T-cell (primary cell): ENCODE measurements at places on chromosomes 16 and 17. TPM values are rescaled to one million over a fixed set of nuclear protein-coding genes. Genes with fewer than 3 reads are reported as not detected.

The SYNGR3 gene
- total RNA-seq: 1.1 TPM

The HEATR9 gene
- total RNA-seq: 1.5 TPM

The TPSG1 gene
- total RNA-seq: not detected

The PIK3R5 gene
- 118 TPM for total RNA-seq

The CSH2 gene
- not detected for total RNA-seq

The TMC7 gene
- total RNA-seq: 0.13 TPM

The TLCD1 gene
- total RNA-seq: 1.8 TPM

The CSH1 gene
- total RNA-seq: not detected

The APOH gene
- total RNA-seq: not detected

The SPAG5 gene
- 8.6 TPM for total RNA-seq

The ATP2C2 gene
- total RNA-seq: not detected

- no peak for DNase-seq
These were observed 49.9 kb upstream of the SREBF1 start for GRCh38 chr17:17886726-17887125.

DNA sequence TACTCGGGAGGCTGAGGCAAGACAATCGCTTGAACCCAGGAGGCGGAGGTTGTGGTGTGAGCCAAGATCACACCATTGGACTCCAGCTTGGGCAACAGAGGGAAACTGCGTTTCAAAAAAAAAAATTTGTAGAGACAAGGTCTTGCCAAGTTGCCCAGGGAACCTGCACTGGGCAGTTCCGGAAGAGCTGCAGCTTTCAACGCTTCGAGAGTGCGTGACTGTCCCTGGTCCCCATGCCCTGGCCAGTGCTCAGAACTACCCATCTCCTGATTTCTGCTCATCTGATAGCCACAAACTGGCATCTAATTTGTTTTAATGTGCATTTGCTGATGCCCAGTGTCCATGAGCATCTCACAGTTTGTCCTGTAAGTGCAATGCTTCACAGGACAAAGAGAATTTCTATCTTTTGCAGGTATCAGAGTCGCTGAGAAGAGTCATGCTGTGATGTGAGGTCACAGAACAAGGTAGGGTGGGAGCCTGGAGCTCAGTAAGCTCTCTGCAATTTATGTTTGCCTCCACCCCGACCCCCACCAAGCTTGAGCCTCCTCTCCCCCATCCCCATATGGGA, 3.9 kb downstream of the ACTG1 start:
- no peak for DNase-seq

DNA sequence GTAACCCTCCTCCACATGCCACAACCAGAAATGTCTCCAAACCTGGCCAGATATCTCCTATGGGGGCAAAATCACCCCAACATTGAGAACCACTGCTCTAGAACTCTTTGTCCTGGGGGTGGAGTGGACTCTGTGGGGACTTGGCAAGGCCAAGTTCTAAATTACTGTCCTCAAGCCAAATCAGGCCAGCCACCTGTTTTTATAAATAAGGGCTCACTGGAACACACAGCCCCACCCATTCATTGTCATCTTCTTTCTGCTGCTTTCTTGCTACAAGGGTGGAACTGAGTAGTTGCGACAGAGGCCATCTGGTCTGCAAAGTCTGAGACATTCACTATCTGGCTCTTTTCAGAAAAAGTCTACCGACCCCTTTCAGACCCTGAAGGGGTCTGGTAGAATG, 26.8 kb upstream of the TMEM220 start:
- DNase-seq: no peak

DNA sequence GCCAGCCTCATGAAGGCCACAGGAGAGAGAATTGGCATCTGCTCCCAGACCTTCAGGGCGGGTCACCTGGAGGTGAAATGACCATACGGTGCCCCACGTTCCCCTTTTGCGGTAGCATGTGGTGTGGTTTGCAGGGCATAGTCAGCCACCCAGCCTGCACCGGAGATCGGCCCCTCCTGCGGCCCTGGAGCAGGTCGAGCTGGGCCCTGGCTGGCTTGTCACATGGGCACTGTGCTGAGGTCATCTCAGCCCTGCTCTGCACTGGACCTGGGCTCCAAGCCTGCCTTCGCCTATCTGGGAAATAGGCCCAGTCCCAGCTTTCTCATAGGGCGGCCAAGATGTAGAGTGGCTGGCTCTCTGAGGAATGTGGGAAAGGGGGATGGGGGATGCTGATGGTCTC, 16.2 kb downstream of the GSE1 start:
- no peak for DNase-seq

DNA sequence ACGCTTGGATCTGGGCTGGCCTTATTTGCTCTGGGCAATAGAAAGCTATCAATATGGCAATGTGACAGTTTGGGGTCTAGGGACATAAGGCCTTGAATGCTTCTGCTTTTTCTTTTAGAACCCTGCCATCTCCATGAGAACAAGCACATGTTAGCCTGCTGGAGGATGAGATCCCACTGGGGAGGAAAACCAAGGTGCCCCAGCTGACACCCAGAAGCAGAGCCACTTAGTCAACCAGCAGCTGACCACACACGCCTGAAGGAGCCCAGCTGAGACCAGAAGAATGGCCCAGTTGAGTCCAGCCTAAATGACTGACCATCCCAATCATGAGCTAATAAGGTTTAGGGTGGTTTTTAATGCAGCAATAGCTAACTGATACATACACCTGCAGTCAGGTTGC, 171.2 kb downstream of the AHSP start:
- DNase-seq: no peak

GRCh38 chr16:23249830-23250229, 52.3 kb upstream of the SCNN1B start:
- no peak for DNase-seq

DNA sequence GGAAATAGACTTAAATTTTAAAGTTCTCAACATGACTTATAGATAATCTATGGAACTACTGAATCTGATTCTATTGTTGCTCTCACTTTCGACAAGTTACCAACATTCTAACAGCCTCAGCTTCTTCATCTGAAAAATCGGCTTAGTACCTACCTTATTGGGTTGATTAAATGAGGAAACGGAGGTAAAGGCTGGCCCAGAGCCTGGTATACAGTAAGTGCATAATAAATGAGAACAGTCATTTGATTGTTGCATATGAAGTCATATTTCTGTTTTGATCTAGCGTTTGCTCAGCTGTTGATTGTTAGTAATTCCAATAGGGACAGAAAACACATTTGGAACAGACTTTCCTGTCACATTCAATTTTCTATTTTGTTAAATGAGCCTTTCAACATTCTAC, 4.6 kb downstream of the VPS35L start:
- DNase-seq: no peak

GRCh38 chr16:5965321-5965720, 867.7 kb upstream of the EEF2KMT start:
- DNase-seq: no peak

DNA sequence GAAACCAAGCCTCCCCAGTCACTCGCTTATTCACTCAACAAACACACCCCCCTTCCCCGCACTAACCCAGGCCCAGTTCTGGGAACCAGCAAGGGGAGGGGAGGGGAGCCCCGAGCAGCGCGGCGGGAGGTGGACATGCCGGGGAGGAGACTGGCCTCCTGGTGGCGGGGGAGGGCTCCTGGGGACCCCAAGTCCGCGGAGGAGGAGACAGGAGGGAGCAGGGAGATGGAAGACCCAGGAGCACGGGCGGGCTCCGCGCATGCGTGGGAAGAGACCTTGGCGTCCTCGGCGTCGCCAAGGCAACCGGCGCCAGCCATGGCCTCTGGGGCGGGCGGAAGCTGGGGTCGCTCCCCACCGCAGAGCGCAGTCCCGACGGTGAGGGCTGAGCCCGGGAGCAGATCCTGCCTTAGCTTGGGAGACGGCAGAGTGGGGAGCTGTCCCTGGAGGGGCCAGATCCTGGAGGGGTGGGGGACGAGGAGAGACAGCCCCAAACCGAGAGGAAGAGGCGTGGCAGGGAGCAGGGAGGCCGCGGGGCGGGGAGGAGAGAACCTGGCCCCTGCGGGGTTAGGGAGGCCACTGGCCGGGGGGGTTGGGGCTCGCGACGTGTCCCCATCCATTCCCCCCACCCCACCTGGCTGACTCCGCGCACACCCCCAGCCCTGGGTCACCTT, at the start of gene PRR29:
PRR29 (plus strand) TSS at position 302 of the 671 bp plus-strand sequence; CDS start at position 316, 14 bp downstream.
- DNase-seq: peak; percentile 76

DNA sequence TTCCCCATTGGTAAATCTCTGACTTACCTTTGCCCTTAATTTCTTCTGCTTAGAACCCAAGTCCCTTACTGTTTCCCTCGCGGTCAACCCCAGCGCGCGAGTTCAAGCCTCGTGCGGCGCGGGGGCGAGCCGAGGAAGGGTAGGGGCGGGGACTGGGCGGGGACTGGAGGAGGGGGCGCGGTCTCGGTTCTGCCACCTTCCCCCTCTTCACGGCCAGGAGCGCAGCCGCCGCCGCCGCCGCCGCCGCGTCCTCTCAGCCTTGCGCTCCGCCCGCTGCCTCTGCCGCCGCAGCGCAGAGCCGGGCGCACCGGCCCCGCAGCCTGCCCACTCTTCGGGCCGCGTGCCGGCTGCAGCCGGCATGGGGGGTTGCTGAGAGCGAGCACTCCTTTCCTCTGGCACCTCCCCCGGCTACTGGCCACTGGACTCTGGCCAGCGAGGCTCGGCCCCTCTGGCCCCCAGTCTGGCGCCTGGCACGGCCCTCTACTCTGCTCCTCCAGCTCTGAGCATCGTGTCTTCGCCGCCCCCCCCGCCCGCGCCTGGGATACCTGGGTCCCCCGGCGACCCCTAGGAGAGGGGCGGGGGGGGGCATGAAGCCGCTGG, at the start of gene RAPGEFL1:
RAPGEFL1 (plus strand) TSS at position 196 of the 600 bp plus-strand sequence; CDS start at position 588, 392 bp downstream.
- DNase-seq: peak; percentile 76

DNA sequence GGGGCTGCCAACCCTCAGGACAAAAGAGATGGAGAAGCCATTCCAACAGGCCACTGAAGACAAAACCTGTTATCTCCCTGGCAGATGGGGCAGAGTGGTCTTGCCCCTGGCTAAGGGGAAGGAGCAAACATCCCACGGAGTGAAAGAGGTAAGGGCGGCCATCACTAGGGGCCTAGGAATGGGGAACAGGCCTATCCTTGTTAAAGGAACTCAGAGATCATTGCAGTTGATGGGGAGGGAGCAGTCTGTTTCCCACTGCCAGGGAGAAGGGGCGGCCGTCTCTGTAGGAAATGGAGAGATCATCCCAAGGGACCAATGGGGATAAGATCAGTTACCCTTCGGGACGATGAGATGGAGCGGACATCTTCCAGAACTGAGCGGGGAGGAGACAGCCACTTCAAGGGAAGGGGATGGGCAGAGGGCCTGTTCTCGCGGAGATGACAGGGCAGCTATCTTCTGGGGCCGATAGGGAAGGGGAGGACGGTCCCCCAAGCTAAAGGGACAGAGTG, 581 bp upstream of the TMEM208 start:
- DNase-seq: no peak

DNA sequence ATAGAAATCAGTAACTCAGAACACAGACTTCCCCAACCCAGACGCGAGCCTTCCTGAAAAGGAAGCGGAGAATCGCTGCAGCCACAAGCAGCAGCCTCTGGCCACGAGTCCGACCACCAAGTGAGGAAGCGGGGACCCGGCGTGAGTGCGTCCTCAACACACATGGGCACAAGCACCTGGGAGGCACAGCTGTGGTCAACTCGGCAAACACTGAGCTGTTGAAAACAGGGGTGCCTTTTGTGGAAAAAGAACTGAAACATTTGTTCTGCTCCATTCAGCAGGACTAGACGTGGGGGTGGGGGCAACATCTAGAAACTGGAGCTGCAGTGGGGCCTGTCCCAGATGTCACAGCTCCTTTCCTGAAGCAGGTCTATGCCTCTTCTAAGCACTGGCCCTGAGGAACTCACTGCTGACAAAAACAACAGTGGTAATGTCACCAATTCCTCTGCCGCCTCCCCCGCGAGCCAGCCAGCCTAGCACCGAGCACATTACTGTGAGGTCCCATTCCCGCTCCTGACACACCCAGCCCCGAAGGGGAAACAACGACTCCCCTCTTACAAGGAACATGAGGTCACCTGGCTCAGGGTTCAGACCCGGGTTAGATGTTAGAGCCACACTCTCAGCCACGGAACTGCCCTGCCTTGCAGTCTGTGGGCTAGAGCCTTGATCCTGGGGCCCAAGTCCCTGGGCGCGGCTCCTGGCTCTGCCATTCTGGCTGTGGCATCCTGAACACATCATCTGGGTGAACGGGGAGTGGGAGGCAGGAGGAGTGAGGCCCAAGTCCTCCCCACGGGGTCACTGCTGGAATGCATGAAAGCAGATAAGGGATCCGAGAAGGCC, 29.0 kb downstream of the KDM8 start:
- no peak for DNase-seq

GRCh38 chr16:62135911-62136310, 99.7 kb upstream of the CDH8 start:
- DNase-seq: no peak

- DNase-seq: no peak
These were observed 48.3 kb downstream of the HIC1 start for GRCh38 chr17:2102931-2103809.

DNA sequence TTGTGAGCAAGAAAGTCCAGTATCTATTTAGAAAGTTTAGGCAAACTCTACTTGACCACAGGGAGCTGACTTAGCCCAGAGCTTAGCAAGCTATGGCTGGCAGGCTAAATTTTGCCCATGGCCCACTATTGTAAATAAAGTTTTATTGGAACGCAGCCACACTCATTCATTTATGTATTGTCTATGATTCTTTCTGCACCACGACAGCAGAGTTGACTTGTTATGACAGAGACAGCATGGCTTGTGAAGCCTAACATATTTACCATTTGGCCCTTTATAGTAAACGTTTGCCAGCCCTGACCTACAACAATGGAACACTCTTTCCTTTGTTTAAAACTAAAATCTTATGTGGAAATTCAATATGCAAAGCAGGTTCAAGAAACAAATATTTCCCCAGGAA, 100.0 kb upstream of the ZFHX3 start:
- no peak for DNase-seq

GRCh38 chr17:29619251-29619650, 3.5 kb downstream of the CORO6 start:
- no peak for DNase-seq

- no peak for DNase-seq
These were observed 109.5 kb downstream of the CA10 start for GRCh38 chr17:52049051-52049450.

GRCh38 chr16:49410226-49410625, 36.6 kb downstream of the C16orf78 start:
- DNase-seq: no peak

DNA sequence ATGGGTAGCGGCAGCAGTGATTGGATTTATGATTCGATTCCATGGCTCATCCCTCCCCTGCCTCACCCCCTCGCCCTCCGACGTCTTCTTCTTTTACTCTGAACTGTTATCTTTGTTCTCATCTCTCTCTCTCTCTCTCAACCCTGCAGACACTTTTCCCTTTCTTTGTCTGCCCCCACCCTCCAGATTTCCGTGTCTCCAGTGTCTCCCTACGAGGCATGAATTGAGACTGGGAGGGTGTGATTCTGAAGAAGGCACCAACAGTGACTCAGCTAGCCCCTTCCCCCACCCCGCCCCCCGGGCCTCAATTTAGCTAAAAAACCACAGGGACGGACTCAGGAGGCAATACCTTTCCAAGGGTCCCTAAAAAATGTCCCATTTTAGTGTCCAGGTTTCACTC, 47.6 kb upstream of the STH start:
- no peak for DNase-seq
